Activated CD4-positive, alpha-beta T cell treated with anti-CD3 and anti-CD28 coated beads, Interleukin-2, amount 10 ng/mL, durations not matched to agents 7 days and 5 days (primary cell): ENCODE measurements at places on chromosomes 7 and 10. TPM values are rescaled to one million over a fixed set of nuclear protein-coding genes. Genes with fewer than 3 reads are reported as not detected.

DNA sequence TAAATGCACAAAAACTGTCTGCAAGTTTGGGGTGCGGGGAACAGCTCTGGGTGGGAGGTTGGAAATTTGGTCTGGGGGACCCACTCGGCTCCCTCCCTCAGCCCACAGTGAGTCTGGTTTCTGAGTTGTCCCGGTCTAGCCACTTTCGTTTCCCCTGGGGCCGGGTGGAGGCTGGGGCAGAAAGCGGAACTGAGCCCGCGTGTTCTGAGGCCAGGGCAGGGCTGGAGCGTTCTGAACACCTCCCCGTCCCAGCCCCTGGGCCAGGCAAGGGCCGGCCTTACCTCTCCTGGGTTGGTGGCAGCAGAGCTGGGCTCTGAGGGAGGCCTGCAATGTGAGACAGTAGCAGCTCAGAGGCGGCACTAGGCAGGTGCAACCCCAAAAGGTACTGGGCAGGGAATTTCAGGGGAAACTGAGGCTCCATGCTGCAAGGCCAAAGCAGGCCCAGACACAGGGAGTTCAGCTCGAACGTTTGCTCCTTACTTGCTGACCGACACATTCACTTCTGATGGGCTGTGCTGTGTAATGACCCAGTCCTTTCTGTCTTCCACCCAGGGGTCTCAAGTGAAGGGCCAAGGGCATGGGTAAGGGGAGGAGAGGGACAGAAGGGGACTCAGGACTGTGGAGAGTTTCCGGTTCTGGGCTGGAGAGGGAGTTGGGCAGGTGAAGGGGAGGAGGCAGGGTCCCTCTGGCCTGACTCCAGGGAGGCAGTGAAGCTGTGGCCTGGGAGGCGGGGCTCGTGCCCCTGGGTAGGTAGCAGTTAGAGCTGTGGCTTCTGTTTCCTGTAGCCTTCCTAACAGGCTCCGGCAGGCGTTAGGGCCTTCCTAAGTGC is 3.0 kb downstream of the IRF5 start:
- peak overlapping the region; percentile 83 for H3K27ac ChIP-seq
- DNase-seq = peak; percentile 30
- H3K27me3 ChIP-seq = peaks cover 17% of the 10 kb centered on the region
- peak overlapping the region; percentile 55 for H3K4me3 ChIP-seq

ING3 gene
- 28.3 TPM for total RNA-seq

AFAP1L2 gene
- 1.1 TPM for total RNA-seq

GRCh38 chr10:96645191-96645721 is 58.4 kb upstream of the TM9SF3 start:
- no peak overlapping the region for H3K27ac ChIP-seq
- H3K4me1 ChIP-seq = peaks cover 18% of the 10 kb centered on the region
- H3K36me3 ChIP-seq = no peaks in the 10 kb centered on the region
- H3K4me3 ChIP-seq = no peak overlapping the region
- no peaks in the 10 kb centered on the region for H3K27me3 ChIP-seq
- no peak for DNase-seq

COBL gene
- total RNA-seq = not detected

SPDYE1 gene
- not detected for total RNA-seq

GRCh38 chr7:39291628-39292410 is 274.4 kb upstream of the YAE1 start:
- H3K27ac ChIP-seq = no peak overlapping the region
- no peak for DNase-seq
- no peaks in the 10 kb centered on the region for H3K27me3 ChIP-seq
- H3K4me1 ChIP-seq = no peaks in the 10 kb centered on the region
- no peaks in the 10 kb centered on the region for H3K36me3 ChIP-seq
- H3K4me3 ChIP-seq = no peak overlapping the region
